Stimulated activated CD4-positive, alpha-beta T cell treated with anti-CD3 and anti-CD28 coated beads, Interleukin-15, amount 100 ng/mL, for 1 hour (primary cell): ENCODE measurements at places on chromosomes 6 and 20.

DNA sequence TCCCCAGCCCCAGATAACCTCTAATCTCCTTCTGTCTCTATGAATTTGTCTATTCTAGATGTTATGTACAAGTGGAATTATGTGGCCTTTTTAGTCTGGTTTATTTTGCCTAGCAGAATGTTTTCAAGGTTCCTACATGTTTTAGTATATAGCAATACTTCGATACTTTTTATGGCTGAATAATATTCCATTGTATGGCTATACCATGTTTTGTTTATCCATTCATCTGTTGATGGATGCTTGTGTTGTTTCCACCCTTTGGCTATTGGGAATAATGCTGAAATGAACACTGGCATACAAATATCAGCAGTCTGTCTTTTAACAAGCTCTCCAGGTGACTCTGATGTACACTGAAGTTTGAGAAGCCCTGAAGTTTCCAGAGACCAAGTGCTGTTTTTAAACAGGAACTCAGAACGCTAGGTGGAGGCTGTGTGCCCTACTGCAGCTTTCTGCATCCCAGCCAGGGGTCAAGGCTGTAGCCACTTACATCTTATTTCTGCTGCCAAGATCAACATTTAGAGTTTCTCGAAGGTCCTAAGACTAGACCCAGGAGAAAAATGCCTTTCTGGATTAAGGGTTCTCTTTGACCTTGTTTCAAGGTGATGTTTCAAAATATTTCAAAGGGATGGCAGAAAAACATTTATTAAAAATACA, 123.0 kb downstream of the SOBP start:
- DNase-seq = no peak

- no peak for DNase-seq
Measured at GRCh38 chr20:21357844-21358243, 39.5 kb downstream of the NKX2-4 start.

GRCh38 chr6:129638686-129639085, 71.3 kb downstream of the ARHGAP18 start:
- no peak for DNase-seq

GRCh38 chr6:142683714-142684141, 261.2 kb downstream of the HIVEP2 start:
- DNase-seq = no peak

DNA sequence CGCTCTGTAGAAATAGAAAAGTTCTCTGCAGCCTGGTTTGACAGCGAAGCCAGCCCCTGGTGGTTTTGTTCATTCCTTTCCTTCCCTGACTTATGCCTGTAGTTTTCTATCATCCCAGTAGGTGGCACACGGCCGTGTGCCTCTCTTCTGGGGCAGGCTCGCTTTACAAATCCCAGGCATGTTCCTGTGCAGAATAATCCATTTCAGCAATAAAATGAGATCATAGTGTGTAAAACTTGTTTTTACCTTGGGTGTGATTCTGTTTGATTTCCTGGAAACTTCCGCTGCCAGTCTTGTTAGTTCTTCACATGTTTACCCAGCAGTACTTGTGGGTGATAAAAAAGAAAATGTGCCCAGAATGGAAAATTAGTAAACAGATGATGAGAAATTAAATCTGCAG, 7.4 kb upstream of the INSM1 start:
- DNase-seq = no peak

DNA sequence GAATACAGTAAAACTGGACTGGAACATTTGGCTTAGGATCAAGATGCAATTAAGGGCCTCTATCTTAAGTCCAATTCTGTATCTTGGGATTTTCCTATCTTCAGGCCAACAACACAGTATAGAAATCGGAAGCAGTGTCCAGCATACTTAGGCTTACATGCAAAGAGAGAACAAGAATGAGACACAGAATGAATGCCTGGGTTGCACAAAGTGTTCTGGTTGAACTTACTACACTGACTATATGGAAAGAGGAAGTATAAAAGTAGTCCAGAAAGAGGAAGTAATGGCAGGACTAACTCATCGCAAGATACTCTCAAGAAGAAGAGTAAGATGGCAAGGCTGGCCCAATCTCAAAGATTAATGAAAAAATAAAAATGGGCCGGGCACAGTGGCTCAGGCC, 87.6 kb downstream of the BTBD9 start:
- no peak for DNase-seq

GRCh38 chr6:142404751-142405150, 102.9 kb downstream of the ADGRG6 start:
- no peak for DNase-seq

DNA sequence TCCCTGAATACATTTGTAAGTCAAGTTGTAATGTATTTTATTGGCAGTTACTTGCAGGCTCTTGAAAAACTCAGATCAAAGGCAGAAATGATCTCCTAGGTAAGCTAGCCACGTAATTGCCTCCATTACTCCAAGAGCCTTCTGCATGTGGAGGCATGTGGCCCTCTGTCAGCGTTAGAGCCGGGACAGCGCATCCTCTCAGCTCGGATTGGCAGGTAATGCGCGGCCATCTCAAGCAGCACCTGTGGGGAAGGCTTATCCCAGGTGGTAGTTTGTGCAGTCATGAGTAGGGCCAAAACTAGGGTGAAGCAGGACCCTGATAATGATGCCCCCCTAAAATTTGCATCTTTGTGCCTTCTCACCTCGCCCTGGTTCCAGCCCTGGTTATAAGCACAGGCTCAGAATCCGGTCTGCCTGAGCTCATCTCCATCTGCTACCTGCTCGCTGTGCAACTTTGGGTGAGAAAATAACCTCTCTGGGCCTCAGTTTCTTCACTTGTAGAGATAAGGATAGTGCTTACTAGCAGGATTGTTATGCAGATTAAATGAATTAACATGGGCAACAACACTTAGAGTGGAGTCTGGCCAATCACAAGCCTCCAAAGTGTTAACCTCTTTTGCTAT, 157.5 kb upstream of the PMEPA1 start:
- no peak for DNase-seq

DNA sequence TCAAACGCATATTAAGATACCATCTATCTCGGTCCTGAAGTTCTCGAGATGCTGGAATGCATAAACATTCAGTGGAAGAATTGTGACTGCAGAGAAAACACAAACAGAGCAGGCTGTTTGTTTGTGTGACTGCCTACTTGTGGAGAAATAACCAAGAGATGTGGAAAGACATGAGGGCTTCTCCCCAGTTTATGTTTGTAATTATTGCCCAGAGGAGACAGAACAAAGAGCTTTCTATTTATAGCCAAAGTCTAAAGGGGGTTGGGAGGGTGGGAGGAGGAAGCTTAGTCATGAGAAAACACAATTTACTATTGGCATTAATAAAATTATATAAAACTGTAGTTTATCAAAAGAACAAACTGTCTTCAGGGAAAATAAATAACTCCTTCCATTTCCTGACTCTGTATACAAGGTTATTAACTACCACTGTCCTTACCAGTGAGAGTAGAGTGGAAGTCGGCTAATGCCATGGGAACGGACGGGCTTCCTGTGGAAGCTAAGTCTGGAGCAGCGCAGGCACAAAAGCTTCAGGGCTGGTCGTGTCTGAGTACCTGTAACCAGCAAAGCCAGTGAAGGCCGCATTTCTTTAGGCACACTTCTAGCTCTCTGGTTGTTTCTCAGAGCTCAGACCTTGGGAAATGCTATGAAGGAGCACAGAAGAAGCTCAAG, 200.2 kb upstream of the SUPT3H start:
- no peak for DNase-seq

DNA sequence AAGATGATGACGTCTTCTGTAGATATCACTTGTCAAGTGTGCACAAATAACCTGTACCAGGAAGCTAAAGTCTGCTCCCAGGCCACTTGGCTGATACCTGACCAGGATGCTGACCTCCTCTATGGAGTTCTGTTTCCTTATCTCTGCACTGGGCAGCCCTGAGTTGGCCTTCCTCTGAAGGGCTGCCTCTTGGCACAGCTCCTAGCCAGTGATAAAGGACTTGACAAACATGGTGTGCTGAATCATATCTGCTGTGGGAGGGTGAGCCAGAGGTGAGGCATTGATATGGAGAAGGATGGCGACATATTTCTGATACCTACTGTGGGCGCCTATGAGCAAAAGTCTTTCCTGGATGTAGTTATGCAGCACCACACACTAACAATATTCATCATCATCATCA, 32.8 kb upstream of the FOXA2 start:
- DNase-seq = no peak

DNA sequence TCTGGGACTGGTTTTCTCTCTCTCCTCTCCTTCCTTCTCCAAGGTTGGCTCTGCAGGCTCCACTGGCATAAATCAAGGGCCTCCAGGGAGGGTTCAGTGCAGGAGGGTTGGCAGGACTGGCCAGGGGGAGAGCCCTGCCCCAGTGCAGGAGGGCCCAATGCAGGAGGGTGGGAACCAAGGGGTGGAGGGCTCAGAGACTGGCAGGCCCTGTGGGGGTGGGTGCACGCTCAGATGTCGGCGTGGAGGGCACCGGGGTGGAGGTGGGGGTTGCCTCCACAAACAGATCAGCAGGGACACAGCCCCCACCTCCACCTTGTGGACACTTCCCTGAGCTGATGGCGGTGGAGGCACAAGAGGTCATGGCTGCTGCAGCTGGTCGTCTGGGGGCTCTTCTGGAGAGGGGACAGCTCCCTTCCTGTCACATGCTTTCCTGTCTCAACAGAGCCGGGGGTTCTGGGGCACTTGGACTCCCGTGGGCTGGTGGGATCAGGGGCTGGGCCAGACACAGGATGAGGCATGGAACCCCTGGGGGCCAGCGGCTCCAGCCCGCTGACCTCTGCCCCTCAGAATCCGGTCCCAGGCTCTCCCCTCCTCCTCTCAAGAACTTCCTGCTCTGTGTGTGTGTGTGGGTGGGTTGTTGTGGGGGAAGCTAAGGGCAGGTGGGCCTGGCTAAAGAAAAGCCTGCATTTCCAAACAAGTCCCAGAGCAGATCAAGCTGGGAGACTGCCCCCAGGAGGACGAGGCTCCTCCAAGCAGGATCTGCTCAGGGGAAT, 2.7 kb upstream of the ABHD16B start:
- DNase-seq = no peak

GRCh38 chr20:15916623-15917022, 656.6 kb downstream of the KIF16B start:
- DNase-seq = no peak

DNA sequence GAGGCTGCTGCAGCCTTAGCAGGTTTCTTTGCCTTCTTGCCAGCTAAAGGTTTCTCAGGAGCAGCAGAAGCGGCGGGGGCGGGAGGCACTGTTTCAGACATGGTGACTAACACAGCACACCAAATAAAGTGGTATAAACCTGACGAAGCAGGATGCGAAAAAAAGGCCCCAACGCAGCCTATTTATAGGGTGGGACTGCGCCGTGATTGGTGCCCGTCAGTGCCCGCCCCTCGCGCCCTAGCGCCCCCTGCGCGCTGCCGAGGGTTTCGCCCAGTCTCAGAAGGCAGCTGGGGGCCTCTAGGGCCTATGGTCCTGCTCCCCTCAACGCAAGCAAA, 55.0 kb downstream of the TRIM38 start:
- DNase-seq = peak; percentile 73

GRCh38 chr6:137949686-137950390, 82.8 kb downstream of the TNFAIP3 start:
- DNase-seq = no peak

DNA sequence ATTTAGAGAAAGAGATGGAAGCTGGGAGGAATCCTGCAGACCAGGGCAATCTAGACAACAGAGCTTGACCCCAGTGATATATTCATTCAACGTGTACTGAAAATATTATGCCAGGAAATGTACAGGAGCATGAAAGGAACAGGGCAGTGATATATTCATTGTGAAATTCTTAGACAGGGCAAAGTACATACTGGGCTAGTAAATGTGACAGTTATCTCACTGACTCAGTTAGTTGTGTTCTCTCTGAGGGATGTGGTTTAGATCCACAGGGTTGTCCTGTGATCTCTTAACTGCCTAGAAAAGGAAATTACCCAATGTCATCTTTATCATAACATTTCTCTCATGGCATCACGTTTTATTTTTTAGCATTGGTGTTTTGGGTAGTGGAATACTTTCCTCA, 891.3 kb downstream of the EYS start:
- DNase-seq = no peak

DNA sequence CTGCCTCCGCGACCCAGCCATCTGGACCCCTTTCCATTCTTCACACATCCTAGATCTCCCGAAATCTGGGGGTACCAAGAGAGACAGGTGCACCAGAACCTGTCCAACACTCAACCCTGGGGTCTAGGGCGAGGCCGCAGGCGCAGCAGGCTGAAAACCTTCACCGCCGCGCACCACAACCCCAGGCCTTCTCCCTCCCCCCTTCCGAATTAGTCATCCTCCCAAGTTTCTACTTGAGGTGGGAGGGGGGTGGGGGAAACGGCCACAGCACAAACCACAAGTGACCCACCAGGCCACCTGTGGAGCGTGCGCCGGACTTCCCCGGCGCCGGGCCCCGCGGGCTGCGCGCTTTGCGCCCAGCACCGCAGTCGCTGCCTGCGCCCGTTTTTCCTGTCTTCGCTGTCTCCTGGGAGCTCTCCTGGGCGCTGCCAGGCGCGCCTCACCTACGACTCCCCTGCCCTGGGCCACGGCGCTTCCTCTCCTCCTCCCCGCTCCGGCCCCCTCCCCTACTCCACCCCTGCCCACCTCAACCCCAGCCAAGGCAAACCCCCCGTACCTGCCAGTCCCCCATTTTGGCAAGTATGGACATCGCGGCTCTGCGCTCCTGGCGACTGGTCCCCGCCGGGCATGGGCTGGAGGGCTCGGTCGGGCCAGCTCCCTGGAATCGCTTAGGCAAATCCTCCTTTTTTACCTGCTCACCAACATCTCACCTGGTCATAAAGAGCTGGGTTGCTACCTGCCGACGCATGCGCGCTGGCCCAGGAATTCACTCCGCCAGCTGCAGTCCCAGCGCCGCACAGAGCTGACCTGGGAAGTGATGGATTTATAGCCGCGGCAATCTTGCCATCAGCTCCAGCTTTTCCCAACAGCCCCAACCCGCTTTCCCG, 4.2 kb upstream of the TFAP2A start:
- DNase-seq = no peak

GRCh38 chr6:16967470-16967817, 134.4 kb upstream of the STMND1 start:
- DNase-seq = no peak

DNA sequence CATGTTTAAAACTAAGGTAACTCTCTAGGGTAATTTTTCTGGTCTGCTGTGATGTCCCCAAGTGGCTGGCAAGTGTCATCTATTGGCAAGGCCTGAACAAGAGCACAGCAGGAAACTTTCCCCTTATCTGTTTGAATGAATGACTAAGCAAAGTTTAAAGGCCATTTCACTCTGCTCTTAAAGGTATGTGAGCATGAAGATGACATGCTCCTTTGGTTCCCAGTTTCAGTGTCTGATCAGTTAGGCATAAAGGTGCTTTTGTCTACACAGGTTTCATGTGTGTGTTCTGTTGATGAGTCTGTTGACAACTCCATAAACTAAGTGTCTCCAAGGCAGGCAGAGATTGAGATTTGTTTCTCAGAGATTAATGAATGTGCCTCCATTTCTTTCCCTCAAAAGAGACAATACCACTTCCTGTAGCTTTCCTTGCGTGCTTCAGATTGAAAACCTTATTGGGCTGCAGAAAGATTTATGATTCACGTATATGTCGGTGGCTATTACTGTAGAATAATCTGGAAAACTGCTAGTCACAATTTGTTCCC, 83.9 kb downstream of the MAP3K7 start:
- no peak for DNase-seq

GRCh38 chr6:3209114-3210023, 18.1 kb downstream of the TUBB2B start:
- no peak for DNase-seq
